Ascending aorta (tissue), 2 donors: ENCODE measurements at places on chromosomes 2 and 18.

DNA sequence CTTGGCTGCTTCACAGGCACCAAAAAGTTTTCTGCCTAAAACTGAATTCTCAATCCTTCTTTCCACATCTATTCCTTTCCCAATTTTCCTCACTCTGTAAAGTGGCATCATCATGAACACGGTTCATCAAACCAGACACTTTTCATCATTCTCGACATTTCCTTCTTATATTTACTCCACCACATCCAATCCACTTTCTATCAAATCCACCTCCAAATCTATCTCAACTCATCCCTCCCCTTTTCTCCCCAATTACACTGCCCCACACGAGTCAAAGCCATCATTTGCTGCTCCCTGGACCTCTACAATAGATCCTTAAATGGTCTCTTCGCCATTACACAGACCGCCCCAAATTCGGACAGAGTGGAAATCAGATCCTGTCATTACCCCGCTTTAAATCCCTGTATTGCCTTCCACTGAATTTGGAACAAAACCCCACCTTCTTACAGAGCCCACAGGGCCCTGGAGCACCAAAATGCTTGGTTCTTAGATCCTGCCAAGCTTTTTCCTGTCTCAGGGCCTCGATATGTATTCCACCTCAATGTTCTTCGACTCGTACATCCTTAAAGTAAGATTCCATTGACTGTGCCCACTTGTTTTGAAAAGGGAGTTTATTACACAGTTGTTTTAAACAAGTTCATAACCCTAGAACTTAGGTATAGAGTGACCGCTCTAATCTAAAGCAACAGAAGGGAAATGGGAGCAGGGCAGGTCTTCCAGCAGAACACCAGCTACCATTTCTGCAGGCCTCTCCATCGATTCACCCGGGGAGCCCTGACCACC lies 856 bp downstream of the ACAA2 start:
- no peak for DNase-seq

DNA sequence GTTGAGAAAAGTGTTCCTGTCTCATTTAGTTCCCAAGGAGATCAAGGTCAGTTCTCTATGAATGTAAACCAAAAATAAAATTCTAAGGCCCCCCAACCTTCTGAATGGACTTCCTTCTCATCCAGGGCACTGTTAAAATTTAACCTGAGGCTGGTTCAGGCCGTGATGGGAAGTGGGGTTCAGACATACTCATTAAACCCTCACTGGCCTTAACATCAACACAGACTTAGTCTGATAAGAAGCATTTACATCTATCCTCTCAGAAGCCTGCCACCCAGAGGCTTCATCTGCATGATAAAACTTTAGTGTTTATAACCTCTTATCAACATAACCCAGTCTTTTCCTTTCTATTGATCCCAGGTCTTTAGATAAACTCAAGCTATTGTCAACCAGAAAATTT lies 22.4 kb downstream of the ITSN2 start:
- no peak for DNase-seq

DNA sequence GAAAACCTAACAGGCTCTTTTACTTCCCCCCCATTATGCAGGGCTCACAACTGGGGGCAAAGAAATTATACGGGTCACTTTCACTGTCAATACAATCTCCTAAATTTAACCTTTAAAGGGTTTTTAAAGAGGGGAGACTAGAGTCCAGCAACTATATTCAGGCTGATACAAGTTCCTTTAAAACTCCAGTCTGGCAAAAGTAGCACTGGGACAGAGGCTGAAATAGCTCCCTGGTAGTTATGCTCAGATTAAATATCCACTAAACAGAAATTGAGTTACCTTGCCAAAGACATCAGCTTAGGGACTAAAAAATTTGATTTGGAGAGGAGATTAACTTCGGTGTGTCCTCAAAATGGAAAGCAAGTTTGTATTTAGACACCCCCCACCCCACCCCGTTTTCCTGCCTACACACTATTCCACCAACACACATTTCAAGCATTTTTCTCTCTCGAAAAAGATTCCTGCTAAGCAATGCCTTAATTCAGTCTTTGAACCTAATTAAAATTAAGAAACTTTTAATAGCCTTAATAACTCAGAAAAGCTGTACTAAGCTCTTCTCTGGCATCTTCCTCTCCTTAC lies 127.2 kb downstream of the OSBPL1A start:
- no peak for DNase-seq

GRCh38 chr2:169275696-169276444 lies 86.5 kb downstream of the LRP2 start:
- DNase-seq, result no peak
